Testis (tissue), 5 donors: ENCODE measurements at places on chromosomes 4 and X. TPM values are rescaled to one million over a fixed set of nuclear protein-coding genes. Genes with fewer than 3 reads are reported as not detected.

- H3K4me3 ChIP-seq, result no peak overlapping the region
- peaks cover 6% of the 10 kb centered on the region for H3K4me1 ChIP-seq
- no peaks in the 10 kb centered on the region for H3K27me3 ChIP-seq
- H3K27ac ChIP-seq, result no peak overlapping the region
- no peak for DNase-seq
Observed at GRCh38 chr4:146282657-146283056, 68.3 kb downstream of the REELD1 start.

Gene CXorf49
- total RNA-seq, result 19.1 TPM

Gene HAND2
- total RNA-seq, result 12.3 TPM

GRCh38 chrX:106742805-106743204, 16.3 kb downstream of the RNF128 start:
- no peaks in the 10 kb centered on the region for H3K4me1 ChIP-seq
- no peak for DNase-seq
- H3K4me3 ChIP-seq, result no peak overlapping the region
- no peaks in the 10 kb centered on the region for H3K27me3 ChIP-seq
- no peaks in the 10 kb centered on the region for H3K36me3 ChIP-seq
- H3K27ac ChIP-seq, result no peak overlapping the region

Gene SORCS2
- total RNA-seq, result 2.9 TPM

DNA sequence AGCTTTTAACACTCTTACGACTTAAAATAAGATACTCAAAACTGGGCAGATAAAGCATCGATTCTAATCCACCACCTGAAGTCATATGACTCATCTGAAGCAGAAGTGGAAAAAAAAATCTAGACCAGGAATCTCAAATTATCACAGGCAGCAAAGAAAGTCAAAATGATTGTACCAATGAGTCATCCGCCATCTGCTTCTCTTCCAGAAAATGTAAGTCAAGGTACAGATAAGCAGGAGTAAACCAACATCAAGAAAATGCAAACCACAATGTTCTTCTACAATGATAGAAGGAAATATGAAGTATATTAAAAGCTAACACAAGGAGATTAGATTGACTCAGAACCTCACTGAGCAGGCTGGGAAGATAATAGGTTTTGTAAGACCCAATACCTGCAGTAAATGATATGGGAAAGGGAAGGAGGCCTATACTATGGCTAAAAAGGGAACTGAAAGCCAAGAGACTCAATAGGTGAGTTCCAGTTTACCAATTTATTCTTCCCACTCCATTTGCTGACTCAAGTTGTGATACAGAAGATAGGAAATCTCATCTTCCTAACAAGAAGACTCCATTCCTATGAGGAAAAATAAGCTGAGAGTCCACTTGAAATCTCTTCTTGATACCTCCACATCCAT, 88.4 kb upstream of the TET2 start:
- no peak for DNase-seq
- no peaks in the 10 kb centered on the region for H3K4me1 ChIP-seq
- H3K4me3 ChIP-seq, result no peak overlapping the region
- no peaks in the 10 kb centered on the region for H3K27me3 ChIP-seq

GRCh38 chr4:23006756-23007155, 314.0 kb downstream of the GBA3 start:
- no peaks in the 10 kb centered on the region for H3K36me3 ChIP-seq
- no peak overlapping the region for H3K27ac ChIP-seq
- no peaks in the 10 kb centered on the region for H3K4me1 ChIP-seq
- no peak overlapping the region for H3K4me3 ChIP-seq
- H3K27me3 ChIP-seq, result no peaks in the 10 kb centered on the region

- DNase-seq, result no peak
- H3K4me3 ChIP-seq, result no peak overlapping the region
- H3K36me3 ChIP-seq, result no peaks in the 10 kb centered on the region
- H3K27ac ChIP-seq, result no peak overlapping the region
- H3K4me1 ChIP-seq, result no peaks in the 10 kb centered on the region
Observed at GRCh38 chr4:3772632-3773031, 6.4 kb downstream of the ADRA2C start.

Gene GAB3
- 30.5 TPM for total RNA-seq

- DNase-seq, result no peak
- H3K36me3 ChIP-seq, result no peaks in the 10 kb centered on the region
- H3K27ac ChIP-seq, result no peak overlapping the region
- no peak overlapping the region for H3K4me3 ChIP-seq
Observed at GRCh38 chr4:149164282-149164681, 651.4 kb downstream of the IQCM start.

Gene PRR32
- total RNA-seq, result not detected
